ENCODE measurements at places on chromosomes 6 and 20.

DNA sequence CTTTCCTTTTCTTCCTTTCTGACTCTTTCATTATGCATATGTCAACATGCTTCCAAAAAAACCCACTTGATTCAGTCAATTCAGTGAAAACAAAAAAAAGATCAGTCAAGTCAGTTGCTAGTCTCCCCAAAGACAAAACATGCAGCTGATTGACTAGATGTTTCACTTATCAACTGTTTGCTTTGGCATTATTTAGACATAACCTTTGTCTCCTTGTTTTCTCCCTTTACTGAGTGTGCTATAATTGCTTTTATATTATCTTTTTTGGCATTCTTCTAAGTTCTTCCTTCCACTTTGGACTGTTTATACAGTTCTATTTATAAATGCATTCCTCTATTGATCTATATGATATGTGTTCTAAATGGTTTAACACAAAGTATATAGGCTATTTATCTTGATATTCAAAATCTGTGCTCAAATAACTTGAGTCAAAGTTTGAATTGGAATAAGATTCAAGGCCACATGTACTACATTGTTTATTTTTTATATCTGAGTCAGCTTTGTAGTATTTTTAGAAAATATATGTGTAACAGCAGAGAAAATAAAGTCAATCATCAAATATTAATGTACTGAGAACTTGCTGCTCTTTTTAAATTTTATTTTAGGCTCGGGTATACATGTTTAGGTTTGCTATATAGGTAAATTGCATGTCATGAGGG lies 260.5 kb downstream of the CENPW start:
- DNase-seq, result no peak

DNA sequence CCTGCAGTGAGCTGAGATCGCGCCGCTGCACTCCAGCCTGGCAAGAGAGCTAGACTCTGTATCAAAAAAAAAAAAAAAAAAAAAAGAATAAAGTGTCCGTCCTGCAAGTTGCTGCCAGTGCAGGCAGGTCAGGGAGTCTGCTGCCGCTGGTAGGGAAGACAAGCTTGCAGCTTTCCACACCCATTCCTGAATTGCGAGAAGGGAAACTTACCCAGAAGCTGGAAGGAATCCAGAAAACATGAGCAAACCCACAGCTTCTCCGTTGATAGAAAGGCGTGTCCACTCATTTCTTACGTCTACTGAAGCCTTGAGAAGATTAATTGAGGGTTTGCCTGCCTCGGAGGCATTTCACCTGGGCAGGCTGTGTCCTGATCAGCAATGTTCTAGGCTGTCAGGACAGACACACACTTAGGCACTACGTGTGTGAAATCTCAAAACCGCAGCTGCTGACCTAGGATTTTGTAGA lies 61.6 kb upstream of the DSP start:
- peak; percentile 100 for DNase-seq

DNA sequence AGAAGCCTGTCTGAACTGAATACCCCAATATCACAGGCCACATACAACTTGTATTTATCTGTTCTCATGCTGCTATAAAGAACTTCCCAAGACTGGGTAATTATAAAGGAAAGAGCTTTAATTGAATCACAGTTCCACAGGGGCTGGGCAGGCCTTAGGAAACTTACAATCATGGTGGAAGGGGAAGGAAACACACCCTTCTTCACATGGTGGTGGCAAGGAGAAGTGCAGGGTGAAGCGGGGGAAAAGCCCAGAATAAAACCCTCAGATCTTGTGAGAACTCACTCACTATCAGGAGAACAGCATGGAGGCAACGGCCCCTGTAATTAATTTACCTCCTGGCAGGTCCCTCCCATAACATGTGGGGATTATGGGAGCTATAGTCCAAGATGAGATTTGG lies 50.3 kb upstream of the FNDC1 start:
- no peak for DNase-seq

DNA sequence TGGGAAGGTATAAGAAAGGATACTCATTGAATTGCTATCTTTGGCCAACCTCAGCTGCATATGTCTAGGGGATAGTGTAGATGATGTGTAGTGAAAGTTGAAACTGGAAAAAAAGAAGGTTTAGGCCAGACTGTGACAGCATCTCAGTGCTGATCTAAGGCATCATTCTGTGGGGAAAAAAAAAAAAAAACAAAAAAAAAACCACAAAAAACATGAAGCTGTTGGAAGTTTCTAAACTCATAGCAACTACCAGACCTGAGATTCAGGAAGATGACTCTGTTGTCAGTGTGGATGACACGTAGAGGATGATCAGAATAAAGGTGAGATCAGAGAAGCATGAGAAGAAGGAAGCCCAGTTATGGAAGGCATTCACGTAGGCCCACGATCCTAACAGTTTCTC lies 100.8 kb upstream of the CNKSR3 start:
- DNase-seq, result no peak

DNA sequence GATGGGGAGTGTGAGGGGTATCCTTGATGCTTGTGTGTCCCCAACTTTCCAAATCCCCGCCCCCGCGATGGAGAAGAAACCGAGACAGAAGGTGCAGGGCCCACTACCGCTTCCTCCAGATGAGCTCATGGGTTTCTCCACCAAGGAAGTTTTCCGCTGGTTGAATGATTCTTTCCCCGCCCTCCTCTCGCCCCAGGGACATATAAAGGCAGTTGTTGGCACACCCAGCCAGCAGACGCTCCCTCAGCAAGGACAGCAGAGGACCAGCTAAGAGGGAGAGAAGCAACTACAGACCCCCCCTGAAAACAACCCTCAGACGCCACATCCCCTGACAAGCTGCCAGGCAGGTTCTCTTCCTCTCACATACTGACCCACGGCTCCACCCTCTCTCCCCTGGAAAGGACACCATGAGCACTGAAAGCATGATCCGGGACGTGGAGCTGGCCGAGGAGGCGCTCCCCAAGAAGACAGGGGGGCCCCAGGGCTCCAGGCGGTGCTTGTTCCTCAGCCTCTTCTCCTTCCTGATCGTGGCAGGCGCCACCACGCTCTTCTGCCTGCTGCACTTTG lies at the start of gene TNF:
Gene TNF, plus strand, starts transcription at position 231 of the 567 bp plus-strand sequence. Its CDS starts 177 bp downstream, at position 408.
- DNase-seq, result no peak
